ENCODE measurements at places on chromosomes 13 and 19.

GRCh38 chr13:22091971-22092300 lies 421.1 kb downstream of the FGF9 start:
- no peak for DNase-seq

DNA sequence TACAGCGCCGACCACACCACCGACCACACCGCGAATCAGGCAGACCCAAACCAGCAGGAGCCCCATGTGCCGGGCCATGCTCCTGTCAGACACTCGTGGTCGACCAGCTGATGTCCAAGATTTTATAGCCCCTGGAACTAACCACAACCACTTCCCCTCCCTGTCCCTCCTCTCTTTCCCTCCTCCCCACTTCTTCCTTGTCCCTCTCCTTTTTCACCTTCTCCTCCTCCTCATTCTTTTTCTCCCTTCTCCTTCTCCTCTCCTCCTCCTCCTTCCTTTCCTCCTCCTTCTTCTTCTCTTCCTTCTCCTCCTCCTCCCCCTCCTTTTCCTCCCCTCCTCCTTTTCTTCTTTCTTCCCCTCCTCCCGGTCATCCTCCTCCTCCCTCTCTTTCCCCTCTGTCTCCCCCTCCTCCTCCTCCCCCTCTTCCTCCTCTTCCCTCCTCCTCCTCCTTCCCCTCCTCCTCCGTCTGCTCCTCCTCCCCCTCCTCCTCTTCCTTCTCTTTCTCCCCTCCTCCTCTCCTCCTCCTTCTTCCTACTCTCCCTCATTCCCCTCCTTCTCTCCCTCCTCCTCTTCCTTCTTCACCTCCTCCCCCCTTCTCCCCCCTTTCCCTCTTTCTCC lies 670 bp downstream of the BSPH1 start:
- no peak for DNase-seq

DNA sequence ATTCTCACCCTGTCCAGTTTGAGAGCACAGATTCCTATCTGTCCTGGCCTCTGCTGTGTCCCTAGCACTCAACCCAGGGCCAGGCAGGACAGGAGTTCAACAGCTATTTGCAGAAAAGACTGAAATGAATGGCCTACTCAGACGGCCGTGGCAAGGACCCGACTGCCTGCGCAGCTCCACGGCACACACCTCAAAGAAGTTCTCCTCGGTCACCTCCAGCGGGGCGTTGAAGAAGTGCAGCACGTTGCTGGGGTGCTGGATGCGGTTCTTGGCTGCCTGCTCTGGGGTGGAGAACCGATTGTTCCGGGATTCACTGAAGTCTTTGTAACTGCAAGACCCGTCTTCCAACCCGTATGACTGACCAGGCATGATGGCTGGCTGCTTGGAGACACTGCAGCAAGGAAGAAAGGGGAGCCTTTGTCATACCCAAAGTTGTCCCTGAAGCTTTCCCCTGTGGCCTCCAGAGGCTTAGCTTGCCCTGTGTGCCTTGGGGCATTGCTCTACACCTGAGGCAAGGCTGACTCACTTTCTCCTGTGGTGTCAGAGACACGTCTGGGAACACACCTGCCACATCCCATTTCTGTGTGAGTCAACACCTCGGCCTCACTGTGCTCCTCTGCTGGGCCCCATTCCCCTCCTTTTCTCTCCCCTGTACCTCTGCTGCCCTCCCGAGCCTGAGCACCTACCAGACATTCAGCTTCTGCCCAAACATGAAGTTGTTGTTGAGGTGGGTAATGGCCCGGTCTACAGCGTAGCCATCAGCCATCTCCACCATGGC lies 6.8 kb upstream of the ECH1 start:
- DNase-seq = no peak

DNA sequence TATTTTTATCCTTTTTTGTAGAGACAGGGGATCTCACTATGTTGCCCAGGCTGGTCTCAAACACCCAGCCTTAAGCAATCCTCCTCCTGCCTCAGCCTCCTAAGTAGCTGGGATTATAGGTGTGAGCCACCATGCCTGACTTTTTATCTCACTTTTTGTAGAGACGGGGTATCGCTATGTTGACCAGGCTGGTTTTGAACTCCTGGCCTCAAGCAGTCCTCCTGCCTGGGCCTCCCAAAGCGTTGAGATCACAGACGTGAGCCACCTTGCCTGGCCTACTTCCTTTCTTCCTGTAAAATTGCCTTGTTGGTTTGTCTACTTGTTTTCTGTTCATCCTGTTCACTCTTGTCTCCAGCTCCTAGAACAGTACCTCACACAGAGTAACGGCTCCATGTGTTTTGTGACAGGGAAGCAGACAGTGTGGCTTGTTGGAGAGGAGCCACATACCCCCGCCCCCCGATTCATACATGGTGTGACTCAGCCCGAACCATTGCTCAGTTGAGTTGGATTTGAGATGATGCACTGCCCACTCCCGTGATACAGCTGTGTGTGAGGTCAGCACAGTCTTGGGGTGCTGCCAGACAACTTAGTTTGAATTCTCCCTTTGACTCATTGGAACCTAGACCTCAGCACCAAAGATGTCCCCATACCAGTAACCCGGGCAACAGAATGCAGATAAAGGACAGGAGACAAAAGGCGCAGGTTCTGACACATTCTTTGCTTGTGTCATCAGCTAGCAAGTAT lies 34.2 kb downstream of the GPR42 start:
- no peak for DNase-seq

DNA sequence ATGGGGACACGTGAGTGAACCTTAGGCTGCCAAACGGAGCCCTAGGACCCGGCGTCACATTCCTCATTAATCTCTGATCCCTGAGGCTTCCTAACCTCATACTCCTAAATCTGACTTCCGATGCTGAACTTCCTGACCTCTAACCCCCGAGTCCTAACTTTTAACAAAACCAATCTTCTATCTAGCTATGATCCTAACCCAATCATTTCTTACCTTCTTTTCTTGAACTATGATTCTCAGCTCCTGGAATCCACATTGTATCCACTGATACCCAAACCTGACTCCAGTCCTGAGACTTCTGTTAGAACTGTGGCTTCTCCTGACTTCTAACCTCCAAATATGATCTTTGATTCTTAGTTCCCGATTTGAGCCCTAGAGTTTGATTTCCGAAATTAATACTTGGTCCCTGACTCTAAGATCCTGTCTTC lies 447 bp downstream of the NFKBIB start:
- no peak for DNase-seq

GRCh38 chr13:79735228-79735627 lies 254.3 kb downstream of the NDFIP2 start:
- no peak for DNase-seq

DNA sequence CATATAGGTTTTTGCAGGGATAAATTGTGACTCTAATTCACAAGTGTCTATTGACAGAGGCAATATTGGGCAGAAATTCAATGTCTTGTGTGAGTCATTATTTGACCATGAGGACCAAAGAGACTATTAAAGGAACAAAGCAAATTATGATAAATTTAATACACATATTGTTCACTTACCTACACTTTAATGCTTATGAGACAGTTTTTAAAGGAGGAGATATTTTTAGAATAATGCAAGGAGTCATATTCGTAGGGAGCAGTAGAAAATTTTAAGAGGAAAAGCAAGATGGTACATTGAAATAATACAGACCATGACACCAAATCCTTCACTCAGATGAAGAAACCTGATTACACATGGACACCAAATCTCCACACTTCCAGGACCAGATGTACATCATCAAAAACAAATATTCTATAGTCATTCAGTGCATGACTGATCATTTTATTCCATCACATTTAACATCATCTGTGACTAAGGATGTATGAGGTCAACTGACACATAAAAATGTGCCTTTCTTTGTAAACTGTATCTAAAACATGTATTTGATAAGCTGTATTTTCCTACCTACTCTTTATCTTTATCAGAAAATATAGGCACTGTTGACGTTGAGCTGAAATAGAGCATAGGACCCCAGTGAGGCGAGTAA lies 4.2 kb upstream of the OR7A17 start:
- DNase-seq = no peak

DNA sequence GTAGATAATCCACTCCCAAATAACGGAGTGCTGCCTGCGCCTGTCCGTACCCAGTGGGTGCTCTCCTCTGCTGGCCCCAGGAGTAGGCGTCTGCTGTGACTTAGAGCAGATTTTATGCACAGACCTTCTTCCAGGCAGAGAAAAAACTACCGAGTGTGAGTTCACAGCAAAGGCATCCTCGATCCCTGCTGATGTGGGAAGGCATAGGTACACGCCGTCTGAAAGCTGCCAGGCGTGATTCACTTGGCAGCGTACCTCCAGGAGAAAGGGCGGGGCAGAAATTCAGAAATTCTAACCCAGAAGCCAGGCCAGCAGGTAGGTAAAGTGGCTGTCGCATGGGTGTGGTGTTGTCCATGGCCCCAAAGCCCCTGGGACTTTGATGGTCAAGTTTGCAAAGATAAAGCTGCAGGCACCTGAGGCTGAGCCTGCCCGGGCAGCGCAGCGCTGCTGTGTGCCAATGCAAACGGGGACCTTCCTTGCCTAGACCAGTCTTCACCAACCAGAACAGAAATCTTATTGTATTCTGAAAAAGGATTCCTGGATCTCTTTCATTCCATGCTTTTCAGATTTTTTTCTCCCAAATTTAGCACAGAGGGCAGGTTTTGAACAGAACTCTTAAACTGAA lies 36.3 kb downstream of the COL4A2 start:
- DNase-seq = no peak

DNA sequence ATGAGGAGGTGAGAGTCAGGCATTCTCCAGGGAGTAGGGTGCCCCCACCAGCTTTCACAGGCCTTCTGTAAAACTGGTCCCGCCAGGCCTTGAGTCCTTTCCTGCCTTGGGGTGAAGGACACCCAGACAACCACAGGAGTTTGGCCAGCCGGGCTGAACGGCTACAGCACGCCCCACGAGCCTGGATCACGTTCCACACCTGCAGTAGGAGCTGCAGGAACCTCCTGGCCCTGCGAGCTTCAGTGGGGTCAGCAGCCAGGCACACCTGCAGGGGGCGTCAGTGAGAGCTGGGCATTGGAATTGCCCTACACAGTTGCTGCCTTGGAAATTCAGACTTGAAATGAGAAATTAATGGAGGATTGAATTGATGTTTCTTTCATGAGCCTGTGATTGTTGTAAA lies 45.7 kb downstream of the COL4A2 start:
- DNase-seq = no peak

DNA sequence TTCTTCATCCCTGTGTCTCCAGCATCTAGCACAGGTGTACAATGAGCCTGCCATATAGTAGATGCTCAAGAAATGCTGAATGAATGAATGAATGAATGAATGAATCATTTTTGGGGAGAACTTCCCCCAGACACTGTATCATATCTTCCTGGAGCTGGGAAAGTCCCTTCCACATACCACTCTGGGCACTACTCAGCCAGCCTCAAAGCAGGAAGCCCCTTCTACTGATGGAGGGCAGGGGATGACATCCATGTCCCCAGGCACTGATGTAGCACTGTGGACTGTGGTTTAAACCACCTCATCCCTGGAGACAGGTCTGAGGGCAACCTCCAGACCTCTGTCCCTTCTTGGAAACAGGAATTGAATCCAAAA lies 4.8 kb downstream of the GNA15 start:
- no peak for DNase-seq

DNA sequence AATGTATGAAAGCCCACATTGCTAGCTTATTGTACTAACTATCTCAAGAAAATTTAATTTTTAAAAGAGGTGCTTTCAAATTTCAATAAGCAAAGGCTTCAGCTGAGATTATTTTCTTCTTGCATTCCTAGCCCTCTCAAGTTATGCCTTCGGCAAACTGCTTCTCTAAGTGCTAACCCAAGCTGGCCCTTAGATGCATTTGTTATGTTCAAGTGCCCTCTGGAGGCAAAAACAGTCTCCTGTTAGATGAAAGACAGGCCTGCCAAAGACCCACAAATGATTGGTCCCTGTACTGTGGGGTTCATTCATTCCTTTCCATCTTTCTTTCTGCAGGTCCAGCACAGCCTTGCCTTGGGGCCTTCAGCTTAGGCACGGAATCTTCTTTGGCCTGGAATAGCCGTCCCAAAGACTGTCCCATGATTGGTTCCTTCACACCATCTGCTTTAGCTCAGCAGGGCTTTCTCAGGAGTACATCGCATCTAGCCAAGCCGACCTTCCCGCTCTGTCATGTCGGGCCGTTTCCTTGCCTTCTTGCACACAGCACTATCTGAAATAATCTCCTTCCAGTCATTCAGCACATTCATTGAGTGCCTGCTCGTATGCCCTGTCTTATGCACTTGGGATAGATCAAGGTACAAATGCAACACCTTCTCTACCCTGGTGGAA lies 26.4 kb upstream of the TPTE2 start:
- DNase-seq = peak; percentile 34

- DNase-seq = no peak
Observed at GRCh38 chr13:101654883-101655282, 202.4 kb downstream of the ITGBL1 start.

DNA sequence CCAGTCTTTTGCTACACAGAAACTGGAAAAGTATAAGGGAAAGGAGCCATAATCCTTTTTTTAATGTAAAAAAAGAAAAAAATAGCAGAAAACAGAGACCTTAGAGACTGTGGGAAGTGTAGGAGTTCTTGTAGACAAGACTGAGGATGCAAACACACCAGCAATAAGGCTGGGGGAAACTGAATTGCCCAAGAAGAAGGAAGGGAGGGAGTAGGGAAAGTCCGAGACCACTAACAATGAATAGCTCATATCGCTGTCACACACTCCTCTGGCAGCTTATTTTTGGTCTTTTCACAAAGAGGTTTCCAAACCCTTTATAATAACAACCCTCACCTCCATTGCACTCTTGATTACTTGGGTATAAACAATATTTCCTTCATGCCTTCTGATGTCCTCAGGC lies 952.0 kb downstream of the SLITRK5 start:
- DNase-seq = no peak

DNA sequence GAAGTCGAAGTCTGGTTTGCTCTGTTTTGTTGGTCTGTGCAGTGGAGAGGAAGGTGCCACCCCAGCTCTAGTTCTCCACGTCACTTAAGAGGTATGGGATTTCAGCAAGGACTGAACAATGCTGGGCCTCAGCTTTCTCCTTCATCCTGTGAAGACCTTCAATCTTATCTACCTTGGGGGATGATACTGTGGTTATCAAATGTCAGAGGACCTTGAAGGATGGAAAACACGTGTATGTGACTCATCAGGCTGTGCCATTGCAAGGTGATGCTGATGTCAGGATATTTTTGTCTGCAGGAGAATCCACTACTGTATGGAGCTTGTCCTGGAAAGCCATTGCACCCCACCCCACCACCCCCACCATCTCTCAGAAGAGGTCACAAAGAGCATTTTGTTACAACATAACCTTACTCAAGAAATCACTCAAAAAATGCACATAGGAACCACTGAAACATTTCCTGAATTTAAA lies 81.4 kb upstream of the UQCRFS1 start:
- no peak for DNase-seq

GRCh38 chr19:3268326-3268725 lies 43.9 kb downstream of the CELF5 start:
- DNase-seq = peak; percentile 52

DNA sequence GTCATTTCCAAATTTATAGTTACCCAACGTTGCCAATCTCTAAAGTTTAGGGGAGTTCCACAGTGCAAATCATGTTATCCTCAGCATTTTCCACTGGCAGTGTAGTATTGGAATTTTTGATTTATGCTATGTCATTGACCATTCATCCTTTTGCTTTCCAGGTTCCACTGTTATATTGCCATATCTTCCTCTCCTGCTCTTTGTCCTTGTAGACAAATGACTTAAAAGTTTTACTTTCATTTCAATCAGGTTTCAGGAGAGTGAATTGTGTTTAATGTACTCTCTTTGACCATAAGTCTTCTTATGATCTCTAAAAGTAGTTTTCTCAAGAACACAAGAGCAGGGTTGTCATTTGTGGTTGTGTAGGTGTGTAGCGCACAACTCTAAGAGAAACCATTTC lies 274.6 kb downstream of the COG6 start:
- DNase-seq = no peak

GRCh38 chr19:50258918-50259372 lies 55.5 kb downstream of the MYH14 start:
- no peak for DNase-seq

GRCh38 chr19:52094526-52095130 lies 937 bp downstream of the ZNF841 start:
- no peak for DNase-seq

Measured in amygdala (tissue), 56 donors.